ENCODE measurements at places on chromosomes 11 and 22.

GRCh38 chr11:36354221-36355003, 58.3 kb downstream of the PRR5L start:
- DNase-seq = no peak

GRCh38 chr11:71489311-71490043, 36.5 kb downstream of the NADSYN1 start:
- DNase-seq = no peak

- DNase-seq = no peak
These were observed 49.6 kb upstream of the ATXN10 start for GRCh38 chr22:45621836-45622600.

DNA sequence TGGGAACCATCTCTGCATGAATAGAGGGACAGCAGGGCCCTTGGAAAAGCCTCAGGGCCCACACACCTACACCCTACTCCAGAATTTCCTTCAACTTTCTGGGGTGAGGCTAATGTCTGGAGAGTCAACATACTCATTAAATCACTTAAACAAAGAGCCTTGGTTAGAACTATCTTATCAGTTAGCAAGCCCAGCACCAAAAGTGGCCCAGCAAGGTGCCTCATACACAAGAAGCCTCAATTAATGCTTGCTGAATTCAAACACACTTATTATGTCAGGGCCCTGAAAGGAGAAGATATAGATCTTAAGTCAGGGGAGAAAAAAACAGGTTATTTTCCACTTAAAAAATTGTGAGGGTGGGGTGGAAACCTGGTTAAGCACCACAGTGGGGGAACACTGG, 61.4 kb downstream of the C11orf58 start:
- DNase-seq = no peak

DNA sequence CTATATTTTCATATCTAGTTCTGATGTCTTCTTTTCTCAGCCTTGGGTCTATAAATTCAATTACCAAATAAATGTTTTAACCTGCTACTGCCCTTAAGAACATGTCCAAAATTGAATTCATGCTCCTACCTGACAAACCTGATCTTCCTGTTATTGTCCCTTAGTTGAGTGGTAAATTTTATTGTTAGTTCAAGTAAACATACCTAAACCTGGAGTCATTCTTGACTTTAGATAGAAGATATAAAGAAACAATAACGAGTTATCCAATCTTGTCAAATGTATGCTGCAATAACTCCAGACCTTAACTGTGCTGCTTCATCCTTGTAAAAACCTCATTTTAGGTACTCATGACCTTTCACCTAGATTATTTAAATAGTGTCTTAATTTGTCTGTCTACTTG, 34.6 kb upstream of the SC5D start:
- no peak for DNase-seq

GRCh38 chr22:31526270-31526669, 29.9 kb downstream of the SFI1 start:
- peak; percentile 28 for DNase-seq

DNA sequence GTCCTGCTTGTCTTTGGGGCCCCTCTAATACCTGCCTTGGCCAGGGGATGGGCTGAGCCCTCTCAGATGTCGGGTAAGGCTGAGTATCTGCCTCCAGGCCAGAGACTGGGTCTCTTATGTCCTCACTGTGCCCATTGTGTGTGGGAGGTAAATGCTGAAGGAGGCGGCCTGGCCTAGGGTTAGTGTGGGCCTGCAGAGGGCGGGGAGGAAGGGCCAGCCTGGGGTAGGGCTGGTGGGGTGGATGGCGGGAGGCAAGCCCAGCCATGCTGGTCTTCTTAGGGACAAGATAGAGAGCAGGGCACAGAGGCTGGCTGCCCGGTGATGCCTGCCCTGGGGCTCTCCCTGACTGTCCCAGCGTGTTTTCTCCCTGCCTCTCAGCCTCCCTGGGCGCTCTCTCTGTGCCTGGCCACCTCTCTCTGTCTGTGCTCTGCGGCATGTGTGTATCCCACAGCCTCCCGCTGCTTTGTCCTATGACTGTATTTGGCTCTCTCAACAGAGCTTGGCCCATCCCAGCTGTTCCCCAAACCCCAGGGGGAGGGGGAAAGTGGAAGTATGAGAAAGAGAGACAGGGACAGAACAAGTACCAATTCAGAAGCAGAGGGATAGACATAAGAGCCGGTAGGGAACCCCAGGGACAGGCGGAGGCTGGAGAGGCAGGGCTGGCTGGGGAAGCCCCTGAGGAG, 57.0 kb downstream of the PDE2A start:
- DNase-seq = peak; percentile 26

Measured in inflammatory macrophage (primary cell).